ENCODE measurements at places on chromosomes 6 and 20.
A peak's percentile ranks its signal among the peaks of the same experiment; 100 is the strongest.

DNA sequence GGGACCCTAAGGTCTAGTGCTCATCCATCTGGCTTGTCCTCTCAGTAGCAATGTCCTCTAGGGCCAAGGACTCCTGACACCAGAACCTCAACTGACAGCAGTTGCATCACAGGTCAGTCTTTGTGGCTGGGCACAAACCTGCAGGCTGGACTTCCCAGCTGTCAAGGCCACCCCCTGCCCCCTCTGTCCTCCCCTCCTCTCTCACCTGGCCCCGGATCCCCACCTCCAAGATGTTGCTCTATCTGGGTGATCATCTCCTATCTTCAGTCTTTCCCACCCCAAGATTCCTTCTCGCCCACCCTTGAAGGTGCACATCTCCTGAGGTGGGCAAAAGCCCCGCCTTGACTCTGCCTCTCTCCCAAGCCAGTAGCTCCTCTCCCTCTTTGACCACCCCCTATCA, 131.8 kb upstream of the SRSF6 start:
- no peak for DNase-seq

DNA sequence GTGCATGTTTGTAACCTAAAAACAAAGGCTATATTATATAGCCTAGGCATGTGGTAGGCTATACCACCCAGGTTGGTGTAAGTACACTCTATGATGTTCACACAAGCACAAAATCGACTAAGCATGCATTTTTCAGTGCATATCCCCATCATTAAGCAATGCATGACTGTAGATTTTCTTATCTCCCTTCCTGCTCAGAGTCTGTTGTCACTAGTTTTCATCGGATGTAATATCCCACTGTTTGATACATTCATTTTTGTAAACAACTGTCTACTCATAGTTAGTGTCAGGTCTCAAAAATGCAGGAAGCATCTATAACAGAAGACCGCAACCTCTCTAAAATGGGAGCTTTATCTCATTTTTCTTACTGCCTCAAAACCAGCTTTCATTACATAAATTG, 70.7 kb downstream of the GFRAL start:
- no peak for DNase-seq

- no peak for DNase-seq
These were observed 300.0 kb downstream of the ZFAND3 start for GRCh38 chr6:38119516-38119915.

DNA sequence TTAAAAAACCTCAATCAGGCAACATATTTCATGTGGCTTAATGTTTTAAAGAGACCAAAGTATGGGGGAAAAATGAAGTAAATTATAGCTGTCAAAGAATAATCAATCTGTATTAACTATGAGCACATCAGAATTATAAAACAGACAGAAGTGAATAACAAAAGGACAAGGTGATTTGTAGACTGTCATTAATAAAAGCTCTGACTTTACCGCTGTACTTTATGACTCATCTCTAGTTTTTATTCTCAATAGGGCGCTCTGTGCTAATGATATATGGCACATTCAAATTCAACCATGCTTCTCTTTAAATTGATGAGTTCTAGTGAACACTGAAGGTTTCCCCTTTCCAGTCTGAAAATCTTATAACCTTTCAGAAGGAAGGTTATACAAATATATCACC, 72.0 kb downstream of the PREP start:
- DNase-seq = no peak

DNA sequence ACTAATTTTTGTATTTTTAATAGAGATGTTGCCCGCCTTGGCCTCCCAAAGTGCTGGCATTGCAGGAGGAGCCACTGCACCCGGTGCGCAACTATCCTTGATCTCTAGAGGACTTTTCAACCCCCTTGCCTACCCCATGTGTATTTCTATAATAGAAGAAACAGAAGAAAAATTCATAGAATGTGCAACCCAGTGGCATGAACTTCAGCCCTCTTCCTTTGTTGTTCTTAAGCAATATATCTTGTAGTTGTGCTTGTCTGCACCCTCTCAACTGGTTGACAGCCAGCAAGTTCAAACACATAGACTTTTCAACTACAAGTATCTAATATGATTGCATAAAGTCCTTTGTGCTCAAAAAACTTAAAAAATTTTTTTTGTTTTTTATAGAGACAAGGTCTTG, 72.3 kb upstream of the NCOA3 start:
- DNase-seq = no peak

GRCh38 chr6:4017834-4018170, 61.1 kb downstream of the FAM217A start:
- DNase-seq = no peak

DNA sequence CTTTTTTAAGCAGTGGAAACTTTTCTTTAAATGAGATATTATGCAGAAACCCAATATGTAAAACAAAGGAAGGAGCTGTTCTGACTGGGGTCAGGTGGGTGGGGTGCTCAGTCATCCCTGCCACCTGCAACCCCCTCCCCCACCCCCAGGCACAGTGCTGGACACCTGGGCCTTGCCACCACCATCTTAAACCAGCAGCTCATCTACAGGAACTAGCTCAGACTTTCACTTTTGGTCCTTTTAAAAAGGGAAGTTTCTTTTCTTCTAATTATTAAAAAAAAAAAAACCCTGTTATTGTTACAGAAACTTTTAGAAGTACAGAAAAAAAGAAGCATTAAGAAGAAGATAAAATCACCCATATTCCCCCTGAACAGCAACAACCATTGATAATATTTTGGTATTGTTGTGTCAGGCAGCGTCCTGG, 37.1 kb downstream of the PPP1R16B start:
- peak; percentile 58 for DNase-seq

GRCh38 chr6:3392930-3393835, 63.7 kb downstream of the SLC22A23 start:
- no peak for DNase-seq

- no peak for DNase-seq
These were observed 361.1 kb downstream of the FARS2 start for GRCh38 chr6:5622276-5623005.

DNA sequence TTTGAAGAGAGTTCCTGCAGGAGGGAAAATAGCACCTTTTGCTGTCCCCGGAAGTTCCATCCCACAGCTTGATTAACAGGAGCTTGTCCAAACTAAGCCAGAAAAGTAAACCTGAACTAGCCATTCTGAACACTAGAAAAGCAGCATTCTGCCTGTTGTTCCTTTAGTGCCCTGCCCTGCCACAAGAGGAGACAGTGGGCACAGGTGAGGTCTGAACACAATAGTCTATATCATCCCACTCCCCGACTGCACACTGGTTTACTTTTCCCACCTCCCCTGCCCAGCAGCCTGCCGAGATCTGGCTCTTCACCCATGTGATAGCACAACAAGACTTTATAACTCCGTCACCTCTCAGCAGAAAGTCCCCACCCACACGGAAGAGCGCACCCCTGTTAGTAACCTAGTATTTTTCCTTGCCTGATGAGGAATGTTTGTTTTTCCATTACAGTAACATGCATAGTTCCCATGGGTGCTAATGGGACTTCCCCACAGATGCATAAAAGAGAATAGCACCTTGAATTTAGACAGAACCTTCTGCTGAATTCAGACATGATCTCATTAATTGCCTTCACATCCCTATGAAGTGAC, 59.7 kb downstream of the TFAP2A start:
- no peak for DNase-seq

- DNase-seq = no peak
These were observed 461.3 kb downstream of the KIF16B start for GRCh38 chr20:16111852-16112412.

Data from stimulated activated CD8-positive, alpha-beta memory T cell treated with anti-CD3 and anti-CD28 coated beads, Interleukin-15, amount 100 ng/mL, for 4 hours (primary cell).